ENCODE measurements at places on chromosomes 2 and 18. TPM values are rescaled to one million over a fixed set of nuclear protein-coding genes. Genes with fewer than 3 reads are reported as not detected.

The KHK gene
- total RNA-seq, result 0.24 TPM

The CDH2 gene
- 21.9 TPM for total RNA-seq

The MOB4 gene
- 34.1 TPM for total RNA-seq

The KCNG2 gene
- total RNA-seq, result 4.7 TPM

The MALL gene
- total RNA-seq, result 1.6 TPM

The TRPM8 gene
- not detected for total RNA-seq

The ZNF892 gene
- 5.7 TPM for total RNA-seq

The PRKAG3 gene
- 0.40 TPM for total RNA-seq

All from epithelial cell of alveolus of lung (primary cell).